ENCODE measurements at places on chromosomes 11 and 22.
A peak's percentile ranks its signal among the peaks of the same experiment; 100 is the strongest.

DNA sequence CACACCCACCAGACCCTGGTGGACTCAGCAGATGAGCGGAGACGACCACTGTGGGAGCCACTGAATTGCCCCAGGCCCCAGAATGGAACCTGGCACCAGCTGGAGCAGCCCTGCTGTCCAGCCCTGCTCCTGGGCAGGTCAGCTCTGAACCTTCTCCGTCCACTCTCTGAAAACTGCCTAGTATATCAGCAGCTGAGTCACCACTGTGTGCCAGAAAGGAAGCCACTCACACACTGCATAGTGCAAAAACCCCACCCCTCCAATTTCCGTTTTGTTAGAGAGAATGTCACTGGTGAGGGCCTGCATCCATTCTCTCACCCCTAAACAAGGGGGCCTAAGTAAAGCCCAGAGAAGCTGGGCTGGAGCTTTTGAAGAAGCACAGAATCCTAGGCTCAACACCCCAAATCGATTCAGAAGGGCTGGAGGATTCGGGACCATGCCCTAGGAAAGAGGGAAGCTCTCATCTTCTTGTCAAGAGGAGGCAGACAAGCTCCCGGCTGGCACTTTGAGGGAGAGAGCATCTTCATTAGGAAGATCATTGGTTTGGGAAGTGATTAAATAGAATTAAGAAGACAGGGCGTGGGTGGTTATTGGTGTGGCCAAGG, 44.5 kb downstream of the GALNT18 start:
- DNase-seq: no peak

GRCh38 chr11:78325274-78325781, 92.3 kb downstream of the GAB2 start:
- DNase-seq: peak; percentile 10

GRCh38 chr11:2558397-2558796, 113.6 kb downstream of the KCNQ1 start:
- no peak for DNase-seq

- no peak for DNase-seq
These were observed 68.3 kb upstream of the SLN start for GRCh38 chr11:107780136-107780535.

DNA sequence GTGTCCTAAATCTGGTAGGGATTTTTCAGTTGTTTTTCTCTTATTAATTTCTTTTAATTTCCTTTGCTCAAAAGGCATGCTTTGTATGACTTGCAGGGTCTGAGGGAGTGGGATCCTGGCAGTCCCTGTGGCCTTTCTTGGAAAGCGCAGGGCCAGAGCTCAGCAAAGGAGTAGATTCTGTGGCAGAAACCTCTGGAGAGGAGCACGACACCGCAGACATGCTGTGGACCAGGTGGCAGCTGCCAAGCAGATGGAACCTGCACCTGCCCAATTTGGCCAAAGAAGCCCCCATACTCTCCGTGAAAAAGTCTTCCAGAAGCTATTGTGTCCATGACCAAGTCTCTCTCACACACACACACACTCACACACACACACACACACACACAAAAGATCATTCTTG, 78.9 kb upstream of the FGF3 start:
- no peak for DNase-seq

DNA sequence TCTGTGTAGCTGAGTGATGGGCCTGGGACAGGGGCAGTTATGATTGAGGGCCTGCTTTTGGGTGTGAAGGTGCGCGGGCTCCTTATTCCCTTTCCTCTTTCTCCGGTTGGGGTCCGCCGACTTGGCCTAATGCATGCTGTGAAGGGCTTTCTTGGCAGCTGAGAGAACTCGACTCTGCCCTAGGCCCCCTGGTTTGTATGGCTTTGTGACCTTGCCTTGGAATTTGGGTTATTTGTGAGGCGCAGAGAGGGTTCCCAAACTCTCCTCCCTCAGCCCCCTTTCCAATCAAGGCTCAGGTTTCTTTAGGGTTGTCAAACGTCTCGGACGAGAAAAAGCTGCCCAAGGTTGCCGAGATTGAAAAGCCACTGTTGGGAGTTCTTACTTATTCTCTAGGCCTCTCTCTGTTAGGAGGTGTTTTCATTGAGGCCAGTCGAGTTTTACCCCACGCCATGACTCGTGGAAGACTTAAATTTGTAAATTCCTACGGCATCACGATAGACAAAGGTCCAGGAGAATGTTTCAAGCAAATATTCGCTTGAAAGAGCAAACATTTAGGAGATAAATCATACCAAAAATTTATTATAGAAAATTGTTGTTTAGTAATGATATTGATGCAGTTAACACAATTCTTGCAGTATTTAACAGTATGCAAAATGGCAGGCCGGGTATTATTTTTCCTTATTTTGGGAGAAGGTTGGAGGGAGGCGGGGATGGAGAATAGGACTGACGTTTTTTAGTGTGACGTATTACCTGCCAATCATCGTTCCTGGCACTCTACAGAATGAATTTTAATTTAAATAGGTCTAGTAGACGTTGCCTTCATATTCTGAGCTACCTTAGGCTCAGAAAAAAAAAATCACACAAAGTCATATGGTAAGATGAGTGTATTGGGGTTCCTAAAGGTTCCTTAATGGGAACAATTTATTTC, 689 bp downstream of the PDHX start:
- DNase-seq: no peak

- no peak for DNase-seq
These were observed 174.1 kb downstream of the CSNK2A3 start for GRCh38 chr11:11178671-11179638.

DNA sequence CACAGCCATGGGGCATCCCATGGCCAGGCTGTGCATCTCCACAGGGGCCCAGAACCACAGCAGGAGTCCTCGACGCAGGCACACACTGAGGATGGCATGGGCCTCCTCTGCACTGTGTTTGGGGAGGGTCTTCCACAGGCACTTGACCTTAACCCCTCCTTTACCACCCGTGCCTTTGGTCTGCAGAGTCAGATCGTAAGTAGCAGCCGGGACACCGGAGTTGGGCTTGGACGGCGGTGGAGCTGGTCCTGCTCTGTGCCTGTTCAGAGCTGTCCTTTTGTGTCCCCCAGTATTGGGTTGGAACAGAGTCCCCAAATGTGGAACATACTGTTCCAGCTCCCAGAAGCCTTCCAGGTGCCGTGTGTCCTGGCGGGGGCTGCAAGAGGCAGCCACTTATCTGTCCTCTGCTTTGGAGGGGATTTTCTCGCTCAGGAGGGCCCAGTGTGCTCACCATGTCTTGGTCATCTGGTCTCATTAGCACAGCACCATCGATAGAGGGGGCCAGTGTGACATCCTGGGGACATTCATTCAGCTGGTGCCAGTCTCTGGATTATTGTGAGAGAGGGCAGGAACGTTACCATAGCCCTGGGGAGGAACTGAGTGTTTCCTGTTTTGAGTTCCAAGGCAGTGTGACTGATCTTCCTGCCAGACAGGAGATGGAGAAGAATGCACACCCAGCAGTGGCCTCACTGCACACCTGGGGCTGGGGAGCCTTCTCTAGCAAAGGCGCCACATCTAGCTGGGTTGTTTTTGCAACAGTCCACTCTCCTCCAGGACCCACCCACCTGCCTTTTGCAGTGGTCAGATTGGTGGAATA, 12.4 kb downstream of the CRELD2 start:
- DNase-seq: peak; percentile 86

DNA sequence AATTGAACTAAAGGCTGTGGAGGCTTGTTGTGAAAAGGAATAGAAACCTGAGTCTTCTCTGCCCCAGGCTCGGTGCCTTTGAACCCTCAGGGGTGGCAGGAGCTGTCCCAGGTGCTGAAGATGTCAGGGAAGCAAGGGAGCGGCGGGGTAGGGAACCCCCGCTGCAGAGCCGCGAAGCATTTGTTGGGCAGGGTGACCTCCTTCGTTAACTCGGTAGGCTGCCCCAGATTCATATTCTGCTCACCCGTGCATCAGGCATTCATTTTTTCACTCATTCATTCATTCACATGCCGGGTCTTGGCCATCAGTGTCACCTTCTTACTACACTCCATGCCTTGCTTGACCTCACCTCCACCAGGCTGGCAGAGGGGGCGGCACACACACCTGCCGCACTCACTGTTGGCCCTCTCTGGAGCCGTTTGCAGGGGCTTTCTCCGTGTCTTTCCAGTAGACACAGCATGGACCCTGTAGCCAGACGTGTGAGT, 618.9 kb downstream of the BRD1 start:
- DNase-seq: no peak

GRCh38 chr11:57622263-57622662, 24.8 kb downstream of the SERPING1 start:
- DNase-seq: no peak

DNA sequence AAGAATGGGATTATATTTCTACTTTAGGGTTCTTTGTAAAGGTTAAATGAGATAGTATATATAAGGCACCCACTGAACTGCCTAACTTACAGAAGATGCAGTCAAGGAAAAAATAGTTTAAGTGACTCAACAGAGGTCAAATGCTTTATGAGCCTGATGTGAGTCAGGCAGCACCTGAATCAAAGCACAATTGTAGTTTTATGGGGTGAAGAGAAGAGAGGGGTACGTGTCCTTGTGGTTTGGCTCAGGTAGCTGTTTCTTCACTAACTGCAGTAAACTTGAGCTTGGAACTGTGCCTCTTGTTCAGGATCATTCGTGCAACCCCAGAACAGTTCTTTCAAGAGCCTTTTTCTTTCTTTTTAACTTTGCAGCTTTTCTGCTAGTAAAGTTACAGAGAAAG, 125.2 kb upstream of the SPON1 start:
- DNase-seq: no peak

DNA sequence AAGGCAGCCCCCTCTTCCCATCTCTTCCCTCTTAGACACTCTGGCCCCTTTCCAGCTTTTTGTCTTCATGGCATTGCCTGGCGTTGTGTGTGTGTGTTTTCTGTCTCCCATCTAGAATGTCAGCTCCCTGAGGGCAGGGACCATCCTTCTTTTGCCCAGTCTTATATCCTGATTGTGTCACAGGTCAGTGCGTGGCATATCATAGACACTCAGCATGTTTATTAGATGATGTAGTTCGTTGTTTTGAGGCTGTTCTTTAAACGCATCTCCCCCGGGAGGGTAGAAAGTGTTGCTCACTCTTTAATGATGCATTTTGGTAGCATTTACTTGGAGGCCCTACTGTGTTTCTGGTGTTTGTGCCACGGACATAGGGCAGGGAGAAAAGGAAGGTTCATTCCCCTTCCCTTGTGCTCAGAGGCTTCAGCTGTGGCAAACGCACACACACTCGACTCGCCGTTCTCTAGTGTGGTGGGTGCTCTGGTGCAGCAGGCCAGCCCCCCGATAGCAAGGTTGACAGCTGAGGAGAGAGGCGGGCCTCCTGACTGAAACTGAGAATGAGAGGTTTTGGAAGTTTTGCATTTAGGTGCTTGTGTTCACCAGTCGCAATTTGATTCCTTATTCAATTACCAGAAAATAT, 60.2 kb downstream of the TNRC6B start:
- peak; percentile 30 for DNase-seq

GRCh38 chr11:50037251-50037650, 4.6 kb downstream of the OR4C45 start:
- DNase-seq: no peak

DNA sequence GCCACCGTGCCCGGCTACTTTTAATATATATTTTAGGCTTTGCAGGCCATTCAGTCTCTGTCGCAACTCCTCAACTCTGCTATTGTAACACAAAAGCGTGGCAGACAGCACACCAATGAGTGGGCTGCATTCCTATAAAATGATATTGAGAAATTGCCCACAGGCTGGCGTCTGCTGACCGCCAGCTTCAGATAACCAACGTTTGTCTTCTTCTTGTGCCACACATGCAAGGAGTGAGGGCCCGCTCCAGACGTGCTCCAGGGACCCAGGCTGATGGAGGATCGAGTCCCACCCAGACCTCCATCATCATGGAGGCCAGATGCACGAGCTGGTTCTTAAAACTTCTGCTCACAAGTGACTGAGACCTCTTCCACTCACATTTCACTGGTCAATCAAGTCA, 35.4 kb upstream of the LINC01488 start:
- DNase-seq: no peak

DNA sequence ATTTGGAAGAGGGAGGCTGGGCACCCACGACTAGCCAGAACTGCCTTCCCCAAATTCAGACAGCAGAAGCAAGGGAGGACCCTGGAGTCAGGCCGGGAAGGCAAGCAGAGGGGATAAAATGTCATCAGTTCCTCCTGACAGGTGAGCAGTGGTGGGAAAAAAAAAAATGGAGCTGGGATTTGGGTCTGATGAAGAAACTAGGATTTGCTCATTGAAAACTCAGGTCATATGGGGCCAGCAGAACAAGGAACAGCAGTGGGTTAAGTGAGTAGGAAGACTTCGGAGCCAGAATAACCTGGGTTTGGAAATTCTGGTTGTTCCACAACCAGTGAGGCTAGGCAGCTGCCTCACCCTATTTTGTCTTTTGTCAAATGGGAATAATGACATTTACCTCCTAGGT, 28.9 kb upstream of the DRD2 start:
- DNase-seq: no peak

DNA sequence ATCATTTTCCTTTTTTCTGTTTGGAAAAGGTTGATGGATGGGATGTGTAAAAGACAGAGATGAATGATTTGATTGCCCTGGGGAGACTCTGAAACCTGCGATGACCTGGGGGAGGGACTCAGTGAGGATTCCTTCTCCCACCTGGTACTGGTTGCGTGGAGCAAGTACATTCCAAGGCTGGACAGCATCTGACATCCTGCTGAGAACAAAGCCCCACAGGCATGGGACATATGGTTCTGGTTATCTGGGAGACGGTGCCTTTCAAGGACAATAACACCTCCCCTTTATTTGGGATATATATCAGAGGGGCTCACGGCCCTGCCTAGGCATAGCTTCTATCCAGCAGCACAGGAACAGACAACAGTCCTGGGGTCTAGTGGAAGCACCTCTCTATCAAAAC, 527.8 kb downstream of the METTL15 start:
- no peak for DNase-seq

GRCh38 chr22:22196018-22196533, 48.5 kb upstream of the VPREB1 start:
- DNase-seq: peak; percentile 74

DNA sequence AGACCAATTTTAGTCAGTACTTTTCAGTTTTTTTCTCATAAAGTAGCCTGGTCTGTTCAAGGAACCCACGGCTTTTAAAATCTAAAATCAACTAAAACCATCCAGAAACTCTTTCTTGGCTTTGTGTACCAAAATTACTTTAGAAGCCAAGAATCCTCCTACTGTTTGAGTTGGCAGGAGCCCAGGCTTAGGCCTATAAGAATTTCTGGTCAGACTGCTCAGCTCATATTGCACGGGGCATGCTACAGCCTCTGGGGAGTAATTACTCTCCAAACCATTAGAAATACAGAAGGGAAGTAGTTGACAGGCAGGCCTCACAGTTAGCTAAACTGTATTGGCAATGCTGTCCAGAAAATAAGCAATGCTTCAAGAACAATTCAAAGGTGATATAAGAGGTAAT, 1862.9 kb upstream of the RAG2 start:
- no peak for DNase-seq

- no peak for DNase-seq
These were observed 98.2 kb downstream of the INSC start for GRCh38 chr11:15212876-15213275.

- DNase-seq: no peak
These were observed 670 bp downstream of the SC5D start for GRCh38 chr11:121293288-121293594.

GRCh38 chr22:35850831-35851230, 133.2 kb downstream of the APOL5 start:
- DNase-seq: no peak

- DNase-seq: no peak
These were observed 177.8 kb upstream of the NARS2 start for GRCh38 chr11:78752494-78752893.

All from GM12865 (cell line).